ENCODE measurements at places on chromosomes 7 and 10.
A peak's percentile ranks its signal among the peaks of the same experiment; 100 is the strongest.

DNA sequence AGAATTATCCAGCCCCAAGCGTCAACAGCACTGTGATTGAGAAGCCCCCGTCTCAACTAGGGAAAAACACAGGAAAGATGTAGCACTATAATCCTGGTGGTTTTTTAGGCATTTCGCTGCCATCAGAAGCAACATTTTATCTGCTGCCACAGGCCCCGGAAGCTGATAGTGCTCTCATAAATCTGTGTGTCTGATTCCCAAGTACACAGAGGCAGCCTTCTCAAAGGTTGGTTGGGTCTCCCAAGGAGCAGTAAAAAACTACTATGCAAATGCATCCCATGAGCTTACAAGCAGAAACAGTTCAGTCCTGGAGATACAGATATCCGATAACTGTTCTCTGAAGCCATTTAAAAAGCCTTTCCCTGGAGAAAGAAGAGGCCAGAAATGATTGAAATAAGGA lies 45.8 kb upstream of the LYZL1 start:
- no peak for DNase-seq

DNA sequence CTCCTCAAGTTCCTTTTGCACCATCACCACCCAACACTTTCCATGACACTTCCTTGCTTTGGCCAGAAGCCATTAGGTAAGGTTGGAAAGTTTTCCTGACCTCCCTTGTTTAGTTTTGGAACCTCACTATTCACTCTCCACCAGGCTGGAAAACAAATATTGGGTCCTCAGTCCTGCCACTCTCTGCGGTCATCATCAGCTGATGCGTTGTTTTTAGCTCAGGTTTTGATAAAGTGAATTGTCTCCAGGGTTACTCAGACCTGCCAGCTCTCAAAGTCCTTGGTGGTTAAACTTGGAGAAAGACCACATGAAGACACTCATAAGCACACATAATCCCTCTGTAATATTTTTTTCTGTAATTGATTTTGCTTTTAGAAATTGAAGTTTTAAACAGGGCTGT lies 55.5 kb downstream of the CCDC186 start:
- DNase-seq = no peak

DNA sequence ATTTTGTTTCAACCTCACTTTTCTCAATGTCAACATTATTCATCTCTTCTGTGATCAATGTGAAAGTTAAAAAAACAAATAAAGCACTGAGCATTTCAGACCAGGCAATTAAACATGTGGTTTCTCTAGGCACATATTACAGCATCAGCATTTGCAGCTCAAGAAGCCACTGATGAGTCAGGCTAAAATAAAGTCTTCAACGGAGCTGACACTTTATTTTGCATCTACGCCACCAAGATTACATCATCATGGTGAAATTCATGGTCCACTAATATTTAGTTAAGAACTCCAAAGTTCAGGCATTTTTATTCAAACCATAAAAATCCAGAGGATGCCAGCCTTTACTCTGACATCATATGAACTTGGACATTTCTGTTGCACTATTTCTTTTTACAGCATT lies 33.0 kb downstream of the MAGI2 start:
- DNase-seq = no peak

DNA sequence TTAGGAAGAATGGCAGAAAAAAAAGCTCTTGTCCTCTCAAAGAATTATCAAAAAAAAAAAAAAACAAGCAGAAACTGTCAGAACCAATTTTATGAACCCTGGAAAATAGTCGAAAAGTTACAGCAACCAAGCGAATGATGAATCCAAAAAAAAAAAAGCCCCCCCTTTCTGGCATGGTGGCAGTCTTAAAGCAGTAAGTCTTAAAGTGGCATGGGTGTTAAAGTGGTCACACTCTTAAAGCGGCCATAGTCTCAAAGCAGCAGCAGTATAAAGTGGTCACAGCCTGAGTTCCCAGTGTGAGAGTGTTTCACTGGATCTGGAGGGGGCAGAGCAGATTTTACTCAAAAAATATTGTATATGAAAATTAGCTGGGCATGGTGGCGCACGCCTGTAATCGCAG lies 96.8 kb upstream of the RAB18 start:
- no peak for DNase-seq

- no peak for DNase-seq
Measured at GRCh38 chr7:33310546-33310945, 181.2 kb downstream of the BBS9 start.

GRCh38 chr7:114364151-114364550 lies 50.5 kb upstream of the FOXP2 start:
- no peak for DNase-seq

DNA sequence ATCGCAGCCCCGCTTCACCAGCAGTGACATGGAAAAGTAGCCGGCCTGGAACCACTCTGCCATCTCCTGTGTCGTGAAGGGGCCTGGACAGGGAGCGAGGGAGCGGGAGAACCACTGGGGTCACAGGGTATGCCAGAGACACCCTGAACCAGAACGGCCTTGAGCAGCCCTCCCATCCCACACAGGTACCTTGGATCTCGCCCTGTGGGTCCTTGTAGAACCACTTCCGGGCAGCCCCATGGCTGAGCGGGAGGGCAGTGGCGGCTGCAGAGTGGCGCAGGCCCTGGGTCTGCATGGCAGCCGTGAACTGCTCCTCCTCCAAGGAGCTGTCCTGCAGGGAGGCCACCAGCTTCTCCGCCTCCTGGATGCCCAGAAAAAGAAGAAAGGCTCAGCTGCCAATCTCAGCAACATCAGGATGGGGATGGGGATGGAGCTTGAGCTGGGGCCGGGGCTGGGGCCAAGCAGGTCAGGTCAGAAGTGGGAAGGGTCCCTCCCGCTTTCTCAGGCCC lies 9.5 kb downstream of the GIGYF1 start:
- DNase-seq = no peak

DNA sequence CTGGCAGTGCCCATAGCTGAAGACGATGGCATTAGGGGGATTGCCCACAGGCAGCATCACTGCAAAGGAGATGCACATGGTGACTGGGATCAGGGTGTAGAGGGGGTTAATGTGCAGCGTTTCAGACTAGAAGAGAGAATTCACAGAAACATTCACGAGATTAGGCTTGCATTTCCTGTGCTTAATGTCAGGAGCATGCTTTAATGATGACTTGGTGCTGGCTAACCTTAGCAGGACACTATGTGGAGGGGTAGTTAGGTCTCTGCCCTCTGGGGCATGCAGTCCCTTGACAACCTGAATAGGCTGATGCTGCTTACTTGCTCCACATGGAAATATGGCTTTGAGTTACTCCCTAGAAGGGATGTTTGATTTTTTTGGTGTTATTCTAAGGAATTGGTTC lies 21.8 kb downstream of the STMP1 start:
- peak; percentile 59 for DNase-seq

DNA sequence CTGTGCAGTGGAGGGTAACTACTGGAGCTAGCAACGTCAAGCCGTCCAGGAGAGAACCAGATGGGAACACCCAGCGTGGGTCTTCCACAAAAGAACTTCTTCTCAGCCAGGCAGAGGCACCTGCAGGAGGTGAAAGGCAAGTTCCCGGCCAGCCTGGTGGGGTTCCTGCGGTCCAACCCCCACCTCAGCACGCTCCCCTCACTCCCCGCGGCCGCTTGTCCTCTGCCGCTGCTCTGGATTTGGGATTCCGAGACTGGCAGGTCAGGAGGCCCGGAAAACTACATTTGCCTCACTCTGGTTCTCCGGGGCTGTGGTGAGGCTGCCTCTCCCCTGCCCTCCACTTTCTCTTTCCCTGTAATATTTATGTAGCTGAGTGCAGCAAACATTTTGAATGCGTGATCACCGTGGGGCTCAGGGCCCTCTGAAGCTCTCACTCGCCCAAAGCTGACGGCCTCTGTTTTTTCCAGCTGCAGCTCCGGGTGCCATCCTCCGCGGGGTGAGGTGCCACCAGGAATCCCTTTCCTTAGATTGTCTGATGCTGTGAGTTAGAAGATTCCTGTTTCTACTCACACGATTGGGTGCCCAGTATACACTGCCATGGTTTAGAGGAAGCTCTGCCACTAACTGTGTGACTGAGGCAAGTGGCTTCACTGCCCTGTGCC lies 366.9 kb downstream of the DNAJB6 start:
- DNase-seq = peak; percentile 33

DNA sequence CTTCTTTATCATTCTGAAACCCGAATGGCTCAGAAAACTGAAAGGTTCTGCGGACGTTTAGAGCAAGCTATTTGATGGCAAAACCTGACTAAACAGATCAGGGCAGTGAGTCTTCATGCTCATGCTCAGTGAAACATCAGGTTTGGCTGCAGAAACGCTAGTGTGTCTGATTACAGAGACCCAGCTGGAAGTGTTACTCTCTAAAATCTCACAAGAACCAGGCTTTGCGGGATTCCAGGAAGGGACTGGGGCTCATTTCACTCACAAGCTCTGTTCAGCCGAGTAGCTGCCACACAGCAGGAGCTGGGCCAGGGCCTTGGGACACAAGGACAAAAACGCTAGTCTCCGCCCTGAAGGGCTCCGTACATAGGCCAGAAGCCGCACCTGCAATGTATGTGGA lies 2.9 kb downstream of the PITRM1 start:
- peak; percentile 31 for DNase-seq

GRCh38 chr10:70267161-70267933 lies 16.5 kb downstream of the NPFFR1 start:
- peak; percentile 86 for DNase-seq

GRCh38 chr7:121752706-121753105 lies 120.3 kb upstream of the PTPRZ1 start:
- peak; percentile 55 for DNase-seq

DNA sequence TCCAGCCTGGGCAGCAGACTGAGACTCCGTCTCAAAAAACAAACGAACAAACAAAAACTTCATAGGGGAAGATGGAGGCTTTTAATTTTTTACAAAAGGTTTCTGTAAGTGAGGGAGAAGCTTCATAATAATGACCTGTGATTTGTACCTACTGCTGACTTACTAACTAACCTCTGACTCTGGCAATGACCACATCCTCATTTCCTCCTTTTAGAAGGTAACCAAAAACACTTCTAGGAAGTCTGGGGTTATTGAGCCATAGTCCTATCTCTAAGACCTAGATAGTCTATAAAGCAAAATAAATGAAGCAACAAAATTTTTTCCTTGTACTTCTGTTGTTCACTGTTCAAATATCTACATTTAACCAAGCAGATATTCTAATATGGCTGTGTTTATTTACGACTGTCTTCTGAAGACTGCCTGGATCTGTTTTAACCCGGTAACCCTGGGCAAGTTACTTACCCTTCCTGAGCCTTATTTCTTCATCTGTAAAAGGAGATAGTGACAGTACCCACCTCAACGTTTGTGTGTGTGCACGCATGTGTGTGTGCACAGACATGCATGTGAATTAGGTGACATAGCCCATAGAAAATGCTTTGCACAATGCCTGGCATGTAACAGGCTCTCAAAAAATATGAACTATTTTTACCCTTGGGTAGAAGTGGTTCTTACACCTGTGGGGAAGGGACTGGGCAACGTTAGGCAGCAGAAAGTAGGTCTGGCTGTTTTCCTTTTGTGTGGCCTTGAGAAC lies 30.8 kb upstream of the SMNDC1 start:
- no peak for DNase-seq

DNA sequence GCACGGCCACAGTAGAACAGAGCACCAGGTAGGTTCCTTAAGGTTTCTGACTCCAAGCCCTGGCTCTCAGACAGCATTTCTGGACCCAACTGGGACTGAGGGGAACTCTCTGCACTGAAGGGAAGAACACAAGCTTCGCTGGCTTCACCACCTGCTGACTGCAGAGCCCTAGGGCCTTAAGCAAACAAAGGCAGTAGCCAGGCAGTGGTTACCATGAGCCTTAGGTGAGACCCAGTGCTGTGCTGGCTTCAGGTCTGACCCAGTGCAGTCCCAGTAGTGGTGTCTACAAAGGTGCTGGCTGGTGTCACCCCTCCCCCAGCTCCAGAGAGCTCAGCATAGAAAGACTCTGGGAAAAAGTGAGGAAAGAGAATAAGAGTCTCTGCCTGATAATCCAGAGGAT lies 59.5 kb downstream of the SIRT1 start:
- DNase-seq = peak; percentile 48

DNA sequence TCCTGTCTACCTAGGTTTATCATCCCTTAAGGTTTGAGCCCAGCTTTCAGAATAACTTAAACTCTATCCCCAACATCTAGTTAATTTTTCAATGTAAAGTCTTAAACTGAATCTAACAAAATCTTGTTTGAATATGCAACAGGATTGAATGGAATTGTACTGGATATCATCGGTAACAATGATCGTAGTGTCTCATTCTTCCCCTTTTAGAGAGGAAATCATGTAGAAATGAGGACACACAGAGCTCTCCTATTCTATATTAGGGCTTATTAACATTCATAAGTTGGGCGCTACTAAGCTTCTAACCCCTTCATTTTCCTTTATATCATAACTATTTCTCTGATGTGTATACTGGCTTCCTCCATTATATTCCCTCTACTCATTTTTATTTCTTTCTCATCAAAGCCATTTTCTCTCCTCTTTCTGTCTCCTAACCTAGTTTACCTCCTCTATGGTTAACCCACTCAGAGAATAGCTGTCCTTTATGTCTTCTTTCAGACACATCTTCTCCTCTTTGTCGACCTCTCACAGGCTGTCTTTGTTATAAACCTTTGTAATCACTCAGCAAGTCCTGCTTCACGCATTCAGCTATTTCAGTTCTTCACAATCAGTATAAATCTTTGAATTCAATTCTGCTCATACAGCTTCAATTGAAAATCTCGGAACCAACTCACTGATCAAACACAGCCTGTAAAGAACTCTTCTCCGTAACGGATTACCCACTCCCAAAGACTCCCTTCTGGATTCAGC lies 1019.0 kb upstream of the C7orf33 start:
- no peak for DNase-seq

GRCh38 chr10:128457136-128457535 lies 330.9 kb upstream of the MKI67 start:
- DNase-seq = peak; percentile 27

- no peak for DNase-seq
Measured at GRCh38 chr10:96578633-96579032, 8.2 kb downstream of the TM9SF3 start.

GRCh38 chr7:88355011-88355410 lies 48.3 kb upstream of the STEAP4 start:
- DNase-seq = no peak

DNA sequence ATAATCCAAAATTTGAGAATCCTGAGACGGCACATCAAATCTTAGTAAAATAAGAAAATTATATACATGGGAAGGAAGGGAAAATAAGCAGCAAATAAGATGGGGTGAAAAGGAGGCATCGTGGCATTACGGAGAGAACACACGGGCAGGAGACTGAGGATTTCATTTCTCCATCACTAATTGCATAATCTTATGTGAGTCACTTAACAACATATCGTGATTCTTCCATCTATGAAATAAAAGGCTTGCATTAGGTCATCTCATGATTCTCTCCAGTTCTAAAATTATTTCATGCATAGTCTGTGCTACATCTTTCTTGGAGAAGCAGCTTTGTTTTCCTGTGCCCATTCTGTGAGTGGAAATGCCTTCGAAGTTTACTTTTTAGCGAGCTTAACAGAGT lies 288.7 kb downstream of the LRMDA start:
- DNase-seq = no peak

DNA sequence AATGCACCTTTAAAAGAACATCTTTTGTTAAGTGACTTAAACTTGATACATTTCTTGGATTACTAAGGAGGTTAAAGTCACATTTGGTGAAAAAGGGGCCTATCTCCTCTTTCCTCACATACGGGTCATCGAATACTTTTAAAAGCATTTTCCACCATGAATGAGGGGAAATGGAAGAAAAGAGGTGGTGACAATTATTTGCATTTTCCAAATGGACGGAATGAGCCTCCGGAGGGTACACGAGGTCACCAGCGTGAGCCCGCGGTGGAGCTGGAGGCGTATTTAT lies 1.0 kb upstream of the BMPR1A start:
- no peak for DNase-seq

GRCh38 chr10:99525897-99526296 lies 6.8 kb upstream of the NKX2-3 start:
- DNase-seq = no peak

All from endodermal cell (in vitro differentiated cells).